ENCODE measurements at places on chromosomes 6 and 20.
A peak's percentile ranks its signal among the peaks of the same experiment; 100 is the strongest.

DNA sequence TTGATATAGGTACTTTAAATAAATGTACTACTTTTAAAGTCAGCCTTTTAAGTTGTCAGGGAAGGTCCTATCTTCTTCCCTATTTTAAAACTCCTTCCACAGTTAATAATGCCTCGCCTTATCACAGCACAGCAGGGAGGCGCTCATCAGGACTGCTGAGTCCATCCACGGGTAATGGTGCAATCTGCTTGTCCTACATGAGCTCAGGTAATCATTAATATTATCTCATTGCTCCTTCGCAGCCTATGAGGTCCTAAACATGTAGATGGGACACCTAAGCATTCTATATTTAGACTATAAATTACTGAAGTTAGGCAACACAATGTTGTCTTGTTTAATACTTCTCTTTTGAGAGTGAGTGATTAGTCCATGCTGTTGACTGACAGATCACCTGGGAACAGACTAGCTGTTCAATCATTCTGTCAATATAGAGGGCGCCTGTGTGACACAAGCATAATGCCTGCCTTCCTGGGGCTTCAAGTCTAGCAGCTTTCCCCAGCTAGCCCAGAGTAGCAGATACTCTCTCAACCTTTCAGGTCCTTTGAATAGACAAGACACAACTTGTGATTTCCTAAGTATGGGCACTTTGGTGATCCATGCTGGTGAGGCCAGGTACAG, 91.0 kb downstream of the FYN start:
- DNase-seq = no peak

GRCh38 chr20:22403022-22403631, 181.2 kb downstream of the FOXA2 start:
- no peak for DNase-seq

- DNase-seq = no peak
These were observed 5.3 kb upstream of the AKAP7 start for GRCh38 chr6:131129689-131130553.

GRCh38 chr6:140825731-140826130, 1307.0 kb upstream of the GJE1 start:
- no peak for DNase-seq

- DNase-seq = no peak
These were observed 9.5 kb downstream of the TXNDC5 start for GRCh38 chr6:7901056-7901455.

DNA sequence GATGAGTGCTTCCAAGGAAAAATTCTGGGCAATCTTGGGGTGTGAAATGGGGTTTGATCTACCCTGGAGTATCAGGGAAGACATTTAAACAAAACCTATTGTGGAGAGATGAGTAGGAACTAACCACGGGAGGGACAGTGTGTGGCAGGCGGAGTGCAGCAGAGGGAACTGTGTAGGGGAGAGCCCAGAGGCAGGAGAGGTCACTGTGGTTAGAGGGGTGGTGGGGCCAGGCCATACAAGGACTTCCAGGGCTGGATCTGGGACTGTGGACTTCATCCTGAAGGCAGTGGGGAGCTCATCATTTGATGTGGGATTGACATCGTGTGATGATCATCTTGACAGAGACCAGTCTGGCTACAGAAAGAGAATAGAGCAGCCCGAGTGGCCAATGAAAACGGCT, 89.0 kb downstream of the TOX2 start:
- no peak for DNase-seq

DNA sequence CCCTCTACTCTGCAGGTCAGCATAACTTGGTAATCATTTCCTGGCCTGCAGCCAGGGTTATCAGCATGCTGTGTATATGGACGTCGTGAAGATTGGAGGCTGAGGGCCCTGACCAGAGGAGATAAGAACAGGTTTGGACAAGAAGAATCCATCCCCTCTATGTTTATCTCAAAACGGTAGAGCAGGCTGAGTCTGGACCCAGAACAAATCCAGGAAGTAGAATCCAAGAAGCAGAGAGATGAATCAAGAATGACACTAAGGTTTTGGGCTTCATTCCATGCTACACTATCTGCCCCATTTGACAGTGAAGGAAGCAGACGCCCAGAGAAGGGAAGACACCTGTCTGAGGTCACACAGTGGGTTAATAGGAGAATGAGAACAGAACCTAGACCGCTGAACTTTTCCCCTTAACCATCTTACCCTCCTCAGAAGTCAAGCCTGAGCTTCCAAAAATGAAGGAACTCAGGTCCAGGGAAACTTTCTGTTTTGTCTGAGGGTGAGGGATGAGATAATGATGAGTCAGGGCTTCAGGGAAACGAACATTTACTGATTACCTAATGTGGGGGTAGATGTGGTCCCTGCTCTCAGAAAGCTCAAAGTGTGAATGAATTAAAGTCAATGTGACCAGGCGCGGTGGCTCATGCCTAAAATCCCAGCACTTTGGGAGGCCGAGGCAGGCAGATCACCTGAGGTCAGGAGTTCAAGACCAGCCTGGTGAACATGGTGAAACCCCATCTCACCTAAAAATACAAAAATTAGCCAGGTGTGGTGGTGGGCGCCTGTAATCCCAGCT, 9.4 kb upstream of the COMMD7 start:
- peak; percentile 71 for DNase-seq

DNA sequence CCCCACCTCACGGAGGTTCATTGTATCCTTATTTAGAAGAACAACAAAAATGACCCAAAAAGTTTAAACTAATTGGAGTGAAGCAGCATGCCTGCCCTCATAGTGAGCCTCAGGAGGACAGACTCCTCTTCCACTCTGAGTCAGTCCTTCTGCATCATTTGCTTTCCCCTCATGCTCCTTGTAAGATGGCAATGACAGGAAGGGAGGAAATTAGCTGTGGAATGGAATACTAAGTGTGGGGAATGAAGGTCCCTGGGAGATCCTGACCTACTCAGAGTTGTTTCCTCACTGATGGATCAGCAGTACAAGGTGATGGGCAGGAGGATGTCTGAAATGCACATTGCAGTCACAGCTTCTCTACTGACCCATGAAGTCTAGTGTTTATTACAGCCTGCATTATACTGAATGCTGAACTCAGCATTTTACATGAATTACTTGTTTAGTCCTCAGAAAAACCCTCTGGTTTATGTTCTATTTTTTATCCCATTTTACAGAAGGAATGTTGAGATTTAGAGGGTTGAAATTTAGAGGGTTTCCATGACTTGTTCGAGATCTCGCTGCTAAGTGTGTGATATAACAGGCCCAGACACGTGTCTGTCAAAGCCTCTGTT, 212.0 kb upstream of the PCSK2 start:
- DNase-seq = no peak

DNA sequence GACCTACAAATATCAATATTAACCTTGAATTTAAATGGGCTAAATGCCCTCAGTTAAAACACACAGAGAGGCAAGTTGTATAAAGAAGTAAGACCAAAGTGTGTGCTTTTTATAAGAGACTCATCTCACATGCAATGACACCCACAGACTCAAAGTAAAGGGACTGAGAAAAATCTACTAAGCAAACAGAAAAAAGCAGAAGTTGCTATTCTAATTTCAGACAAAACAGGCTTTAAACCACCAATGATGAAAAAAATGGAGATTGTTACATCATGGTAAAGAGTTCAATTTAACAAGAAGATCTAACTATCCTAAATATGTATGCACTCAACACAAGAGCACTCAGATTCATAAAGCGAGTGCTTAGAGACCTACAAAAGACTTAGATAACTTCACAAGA, 741.9 kb upstream of the MARCKS start:
- DNase-seq = no peak

- DNase-seq = no peak
These were observed 14.3 kb upstream of the LAMA4 start for GRCh38 chr6:112268654-112269053.

DNA sequence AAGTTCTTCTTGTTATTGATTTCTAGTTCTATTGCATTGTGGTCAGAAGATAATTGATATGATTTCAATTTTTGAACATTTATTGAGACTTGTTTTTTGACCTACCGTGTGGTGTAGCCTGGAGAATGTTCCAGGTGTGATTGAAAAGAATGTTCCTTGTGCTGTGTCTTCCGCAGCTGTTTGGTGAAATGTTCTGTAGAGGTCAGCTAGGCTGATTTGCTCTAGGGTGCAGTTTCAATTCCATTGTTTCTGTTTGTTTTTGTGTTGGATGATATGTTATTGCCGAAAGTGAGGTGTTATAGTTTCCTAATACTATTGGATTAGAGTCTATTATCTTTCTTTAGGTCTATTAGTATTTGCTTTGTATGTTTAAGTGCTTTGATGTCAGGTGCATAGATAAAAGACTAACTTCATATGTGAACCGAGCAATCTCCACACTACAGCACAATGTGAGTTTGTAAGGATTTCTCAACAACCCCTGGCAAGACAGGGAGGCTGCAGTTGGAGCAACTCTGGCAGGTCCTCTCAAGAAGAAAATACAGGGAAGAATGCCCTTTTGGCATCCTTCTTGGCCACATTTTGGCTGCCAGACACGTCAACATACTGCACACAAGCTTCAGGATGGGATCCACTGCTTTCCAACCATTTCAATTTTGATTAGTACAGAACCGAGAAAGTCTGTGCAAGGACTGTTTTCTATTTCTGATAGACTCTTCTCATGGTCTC, 320.7 kb downstream of the RNF144B start:
- DNase-seq = no peak

DNA sequence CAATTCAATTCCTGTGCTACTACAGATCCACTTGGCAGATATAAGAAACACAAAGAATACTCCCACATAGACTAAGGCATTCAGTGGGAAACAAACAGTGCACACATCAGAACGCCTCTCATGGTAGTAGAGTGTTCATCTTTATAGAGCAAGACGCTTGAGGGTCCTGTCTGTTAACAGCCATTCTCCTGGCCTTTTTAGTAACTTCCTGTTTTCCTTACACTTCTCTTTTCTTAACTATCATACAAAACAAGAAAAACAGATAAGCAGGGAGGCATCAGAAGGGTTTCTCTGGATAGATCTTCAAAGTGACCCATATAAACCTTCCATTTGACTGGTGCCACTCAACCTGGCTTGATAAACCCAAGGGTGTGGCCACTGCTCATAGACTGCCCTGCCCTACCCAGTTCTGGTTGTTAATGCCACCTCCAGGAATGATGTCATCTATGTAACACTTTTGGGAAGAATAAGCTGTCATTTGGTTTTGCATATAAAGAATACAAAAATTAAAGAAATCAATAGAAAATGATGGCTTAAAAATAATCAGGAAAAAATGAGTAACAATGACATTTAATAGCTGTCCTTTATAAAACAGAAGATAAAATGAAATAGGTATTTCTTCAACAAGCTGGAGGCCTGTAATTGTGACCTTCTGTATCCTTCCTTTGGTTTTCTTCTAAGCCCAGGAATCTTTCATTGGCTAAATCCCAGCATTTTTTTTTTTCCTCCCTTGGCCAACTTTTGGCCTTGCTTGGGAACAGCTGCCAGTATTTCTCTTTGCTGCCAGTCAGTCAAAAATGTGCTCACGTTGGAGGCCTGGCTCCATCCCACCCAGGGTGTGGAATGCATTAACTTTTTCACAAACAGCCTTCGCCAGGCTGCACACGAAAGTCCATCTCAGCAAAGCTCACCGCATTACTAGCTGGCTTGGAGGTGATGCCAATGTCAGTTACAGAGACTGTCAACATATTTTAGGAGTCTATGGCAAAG, 103.5 kb downstream of the GJA10 start:
- DNase-seq = peak; percentile 88

DNA sequence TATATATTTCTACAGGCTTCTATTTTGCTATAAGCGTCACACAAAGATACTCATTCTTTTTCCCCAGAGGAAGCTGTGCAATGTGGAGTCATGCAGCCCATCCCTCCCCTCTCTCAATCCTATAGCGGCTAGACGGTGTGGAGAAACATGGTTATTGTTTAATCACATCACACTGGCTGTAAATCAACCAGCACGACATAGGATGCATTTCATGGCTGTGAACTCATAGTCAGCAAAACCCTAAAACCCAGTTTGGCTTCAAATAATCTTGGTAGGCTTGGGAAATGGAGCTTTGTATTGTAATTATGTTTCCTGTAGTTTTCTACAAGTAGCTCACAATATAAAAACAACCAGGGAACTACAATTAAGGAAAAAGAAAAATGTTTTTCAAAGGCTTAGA, 16.8 kb downstream of the FOXC1 start:
- no peak for DNase-seq

DNA sequence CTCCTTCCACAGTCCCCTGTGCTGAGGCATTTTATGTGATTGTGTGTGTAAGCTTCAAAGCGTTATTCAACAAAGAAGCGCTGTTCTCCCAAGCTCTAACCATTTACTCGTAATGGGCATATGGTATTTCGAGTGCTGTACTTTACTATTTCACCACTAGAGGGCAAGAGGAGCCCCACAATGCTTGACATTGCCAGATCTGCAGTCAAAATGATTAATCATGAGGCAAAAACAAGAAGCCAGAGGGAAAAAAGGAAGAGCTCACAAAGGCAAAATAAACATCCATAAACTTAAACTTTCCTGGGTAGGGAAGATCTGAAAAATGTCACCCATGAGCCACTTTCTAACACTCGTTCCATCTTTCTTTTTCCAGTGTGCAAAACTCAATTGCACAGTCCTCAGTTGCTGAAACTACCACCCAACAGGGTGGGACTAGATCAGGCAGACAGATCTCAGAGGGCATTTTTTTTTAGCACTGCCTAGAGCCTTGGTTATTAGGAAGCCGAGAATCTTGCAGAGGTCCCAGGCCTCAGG, 215.0 kb upstream of the PLCB4 start:
- DNase-seq = peak; percentile 82

DNA sequence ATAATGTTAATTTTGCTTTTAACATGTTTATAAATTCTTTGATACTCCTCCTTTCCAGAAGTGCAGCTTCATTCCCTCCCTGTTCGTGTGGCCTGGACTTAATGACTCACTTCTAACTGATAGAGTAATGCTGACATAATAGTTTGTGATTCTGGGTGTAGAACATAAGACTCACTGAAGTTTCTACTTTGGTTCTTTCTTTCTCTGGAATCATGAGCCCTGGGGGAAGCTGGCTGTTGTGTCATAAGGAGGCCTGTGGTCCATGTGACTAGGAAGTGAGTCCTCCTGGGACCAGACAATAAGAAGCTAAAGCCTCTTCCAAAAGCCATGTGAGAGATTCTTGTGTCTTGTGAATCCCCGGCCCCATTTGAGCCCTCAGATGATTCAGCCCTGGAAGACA, 30.5 kb upstream of the HLA-G start:
- peak; percentile 78 for DNase-seq

- DNase-seq = peak; percentile 66
These were observed 86.1 kb downstream of the FOXC1 start for GRCh38 chr6:1695546-1696462.

- peak; percentile 72 for DNase-seq
These were observed 13.8 kb upstream of the GTF3C6 start for GRCh38 chr6:110944681-110945151.

DNA sequence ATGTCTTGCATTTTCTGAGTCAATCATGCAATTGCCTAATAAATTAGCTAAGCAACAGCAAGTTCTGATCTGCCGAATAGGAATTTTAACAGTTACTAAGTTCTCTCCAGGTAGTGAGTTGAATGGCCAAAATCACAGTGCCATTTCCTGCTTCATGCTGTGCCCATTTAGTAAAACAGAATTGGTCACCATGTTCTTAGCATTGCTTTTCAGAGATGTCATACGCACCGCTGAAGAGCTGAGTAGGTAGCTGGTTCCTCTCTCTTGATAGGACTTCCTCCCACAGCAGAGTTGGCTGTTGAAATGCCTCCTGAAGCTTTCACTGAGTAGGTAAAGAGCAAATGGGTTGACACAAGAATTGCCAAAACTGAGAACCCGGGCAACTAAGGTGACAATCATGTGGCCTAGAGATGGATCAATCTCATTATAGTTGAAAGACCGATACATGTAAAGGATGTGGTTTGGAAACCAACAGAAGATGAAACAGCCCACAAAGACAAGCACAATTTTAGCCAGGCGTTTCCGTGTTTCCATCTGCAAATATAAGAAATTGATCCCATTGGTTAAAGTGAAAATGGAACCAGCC, 57.1 kb upstream of the GJE1 start:
- DNase-seq = no peak
